Renal cortex interstitium (tissue), 15 donors: ENCODE measurements at places on chromosomes 4 and X. TPM values are rescaled to one million over a fixed set of nuclear protein-coding genes. Genes with fewer than 3 reads are reported as not detected.

The SMIM43 gene
- polyA plus RNA-seq = 0.62 TPM

The RTL3 gene
- not detected for polyA plus RNA-seq

The ARSJ gene
- polyA plus RNA-seq = 18.9 TPM

The CORIN gene
- polyA plus RNA-seq = 4.4 TPM

The CSAG3 gene
- polyA plus RNA-seq = not detected

The TLR1 gene
- polyA plus RNA-seq = 3.6 TPM

The WNK3 gene
- 5.2 TPM for polyA plus RNA-seq

The C4orf36 gene
- 1.2 TPM for polyA plus RNA-seq

The IL15 gene
- polyA plus RNA-seq = 3.0 TPM

The AFP gene
- polyA plus RNA-seq = 1,323 TPM

The POF1B gene
- 0.34 TPM for polyA plus RNA-seq

The TMEM47 gene
- 32.8 TPM for polyA plus RNA-seq

The ATP2B3 gene
- polyA plus RNA-seq = 0.32 TPM

DNA sequence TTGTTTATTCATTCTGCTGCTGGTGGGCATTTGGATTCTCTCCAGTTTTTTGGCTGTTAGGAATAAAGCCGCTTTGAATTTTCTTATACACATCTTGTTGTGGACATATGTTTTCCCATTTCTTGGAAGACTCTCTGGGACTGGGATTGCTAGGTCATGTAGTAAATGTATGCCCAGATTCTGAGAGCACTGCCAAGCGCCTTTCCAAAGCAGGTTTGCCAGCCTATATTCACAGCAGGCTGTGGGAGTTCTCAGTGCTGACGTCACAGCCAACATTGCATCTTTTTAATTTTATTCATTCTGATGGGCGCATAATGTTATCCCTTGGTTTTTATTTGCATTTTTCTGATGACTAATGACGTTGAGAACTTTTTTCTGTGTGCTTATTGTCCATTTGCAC, 24.1 kb downstream of the TMEM271 start:
- DNase-seq = no peak

GRCh38 chr4:61583696-61584095, 383.6 kb downstream of the ADGRL3 start:
- no peak for DNase-seq

DNA sequence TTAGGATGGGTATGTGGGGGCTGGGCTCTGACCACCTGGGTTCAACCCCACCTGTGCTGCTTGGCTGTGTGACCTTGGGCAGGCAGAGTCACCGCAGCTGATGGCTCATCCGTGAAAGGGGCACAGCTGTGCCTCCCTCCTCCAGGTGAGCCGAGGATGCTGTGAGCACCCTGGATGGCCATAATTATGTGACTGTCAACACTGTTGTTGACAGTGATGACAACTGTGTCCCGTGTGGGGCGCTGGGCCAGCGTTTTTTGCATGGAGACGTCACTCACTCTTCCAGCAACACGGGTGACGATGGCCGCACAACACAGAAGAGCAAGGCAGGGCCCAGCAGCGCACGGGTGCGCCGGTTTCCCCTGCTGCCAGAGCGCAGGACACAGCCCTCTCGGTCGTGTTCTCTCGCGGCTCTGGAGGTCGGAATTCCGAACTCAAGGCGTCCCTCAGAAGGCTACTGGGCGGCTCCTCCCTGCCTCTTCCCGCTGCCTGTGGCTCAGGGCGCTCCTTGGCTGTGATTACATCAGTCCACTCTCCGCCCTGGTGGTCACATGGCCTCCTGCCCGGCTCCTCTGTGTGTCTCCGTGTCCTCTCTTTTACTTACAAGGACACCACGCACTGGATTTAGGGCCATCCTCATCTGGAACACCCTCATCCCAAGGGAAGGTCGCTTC, 1.3 kb downstream of the SH3TC1 start:
- no peak for DNase-seq

- no peak for DNase-seq
Observed at GRCh38 chr4:3689576-3690550, 76.3 kb upstream of the ADRA2C start.

GRCh38 chr4:161336016-161336530, 827.7 kb downstream of the FSTL5 start:
- DNase-seq = no peak

DNA sequence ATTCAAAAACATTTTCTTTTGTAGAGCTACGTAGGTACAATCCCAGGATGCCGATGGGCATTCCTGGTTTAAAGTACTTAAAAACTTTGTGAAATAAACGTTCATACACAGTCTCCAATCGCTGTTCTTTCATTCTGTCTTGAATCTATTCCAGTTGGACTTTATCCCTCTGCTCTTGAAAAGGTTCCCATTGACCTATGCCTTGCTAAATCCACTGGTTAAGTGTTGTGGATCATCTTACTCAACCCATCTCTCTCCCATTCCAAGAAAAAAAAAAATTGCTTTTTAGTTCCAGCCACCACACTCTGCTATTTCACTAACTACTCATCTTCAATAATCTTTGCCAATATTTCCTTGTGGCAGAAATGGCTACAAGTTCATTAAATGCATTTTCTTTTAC, 542.3 kb upstream of the GRIA3 start:
- DNase-seq = no peak

DNA sequence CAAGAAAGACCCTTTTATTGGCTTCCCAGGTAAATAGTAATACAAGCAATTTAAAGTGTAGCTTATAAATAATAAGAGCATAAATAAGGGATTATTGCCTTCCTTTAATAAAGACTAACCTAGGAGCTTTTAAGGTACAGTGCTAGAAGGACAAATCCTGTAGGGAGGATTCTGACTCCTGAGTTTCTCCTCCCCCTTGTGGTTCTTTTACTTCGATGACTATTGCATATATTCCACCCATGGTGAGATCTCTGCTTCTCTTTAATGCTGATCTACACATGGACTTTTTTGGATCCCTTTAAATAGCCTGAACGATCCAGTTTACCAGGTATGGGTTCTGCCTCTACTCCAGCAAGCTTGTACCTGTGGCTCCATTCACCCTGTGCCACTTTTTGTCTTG, 2.5 kb downstream of the GALNT7 start:
- DNase-seq = no peak

- no peak for DNase-seq
Observed at GRCh38 chr4:1572521-1572920, 111.6 kb downstream of the FAM53A start.

DNA sequence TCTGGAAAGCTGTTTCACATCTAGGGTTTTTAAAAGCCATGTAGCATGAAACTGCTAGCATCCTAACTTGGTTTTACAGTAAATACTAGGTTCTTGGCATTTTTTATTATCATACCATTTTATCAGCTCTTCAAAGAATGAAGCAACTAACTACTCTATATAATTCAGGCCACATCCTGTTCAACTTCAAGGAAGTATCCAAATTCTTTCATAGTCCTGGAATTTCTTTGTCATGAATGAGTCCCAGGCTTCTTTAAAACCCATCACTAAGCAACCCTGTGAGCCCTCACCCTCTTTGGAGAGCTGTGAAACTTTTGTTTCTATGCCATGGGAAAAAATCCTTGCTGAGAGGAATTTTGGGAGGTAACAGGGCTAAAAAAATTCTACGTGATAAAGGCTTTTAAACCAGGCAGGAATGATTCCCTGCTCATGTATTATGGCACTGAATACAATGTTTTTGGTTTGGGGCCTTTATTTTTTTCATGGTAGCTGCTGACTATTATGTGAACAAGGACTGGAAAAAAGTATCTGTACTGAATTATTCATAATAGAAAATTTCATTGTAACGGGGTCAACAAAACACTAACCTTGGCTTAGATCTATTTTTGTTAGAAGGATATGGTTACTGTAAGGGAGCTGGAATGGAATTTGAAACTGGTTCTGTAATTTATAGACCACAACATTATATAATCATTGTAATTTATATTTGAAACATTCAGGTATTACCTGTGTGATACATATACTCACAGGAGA, 164.9 kb downstream of the DCTD start:
- no peak for DNase-seq

GRCh38 chrX:136671006-136671610, 23.1 kb downstream of the CD40LG start:
- DNase-seq = no peak

DNA sequence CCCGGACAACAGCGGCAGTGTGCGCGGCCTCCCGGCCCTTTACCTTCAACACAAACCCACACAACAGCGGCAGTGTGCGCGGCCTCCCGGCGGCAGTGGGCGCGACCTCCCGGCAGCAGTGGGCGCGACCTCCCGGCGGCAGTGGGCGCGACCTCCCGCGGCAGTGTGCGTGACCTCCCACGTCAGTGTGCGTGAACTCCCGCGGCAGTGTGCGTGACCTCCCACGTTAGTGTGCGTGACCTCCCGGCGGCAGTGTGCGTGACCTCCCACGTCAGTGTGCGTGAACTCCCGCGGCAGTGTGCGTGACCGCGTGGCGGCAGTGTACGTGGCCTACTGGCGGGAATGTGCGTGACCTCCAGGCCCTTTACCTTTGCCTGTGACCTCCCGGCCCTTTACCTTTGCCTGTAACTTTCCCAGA, 576.6 kb upstream of the FRG1 start:
- no peak for DNase-seq

DNA sequence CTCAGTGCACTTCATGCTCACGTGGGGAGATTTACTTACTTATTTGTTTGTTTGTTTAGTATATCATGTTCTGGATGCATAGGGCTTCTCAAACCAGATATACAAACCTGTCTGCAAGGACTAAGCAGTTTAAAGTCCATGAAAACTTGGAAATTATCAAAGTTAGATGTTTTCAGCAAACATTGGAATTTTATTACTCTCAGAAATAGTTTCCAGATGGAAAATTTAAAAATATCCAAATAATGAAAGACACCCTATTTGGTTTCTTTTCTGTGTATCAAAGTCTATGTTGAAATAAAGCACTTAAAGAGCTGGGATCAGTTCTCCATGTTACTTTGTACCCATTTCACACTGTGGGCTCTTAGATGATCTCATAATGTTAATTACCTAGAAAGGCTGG, 312.1 kb downstream of the PPP1R2C start:
- DNase-seq = no peak

GRCh38 chrX:25810202-25810601, 327.9 kb upstream of the MAGEB18 start:
- DNase-seq = no peak

DNA sequence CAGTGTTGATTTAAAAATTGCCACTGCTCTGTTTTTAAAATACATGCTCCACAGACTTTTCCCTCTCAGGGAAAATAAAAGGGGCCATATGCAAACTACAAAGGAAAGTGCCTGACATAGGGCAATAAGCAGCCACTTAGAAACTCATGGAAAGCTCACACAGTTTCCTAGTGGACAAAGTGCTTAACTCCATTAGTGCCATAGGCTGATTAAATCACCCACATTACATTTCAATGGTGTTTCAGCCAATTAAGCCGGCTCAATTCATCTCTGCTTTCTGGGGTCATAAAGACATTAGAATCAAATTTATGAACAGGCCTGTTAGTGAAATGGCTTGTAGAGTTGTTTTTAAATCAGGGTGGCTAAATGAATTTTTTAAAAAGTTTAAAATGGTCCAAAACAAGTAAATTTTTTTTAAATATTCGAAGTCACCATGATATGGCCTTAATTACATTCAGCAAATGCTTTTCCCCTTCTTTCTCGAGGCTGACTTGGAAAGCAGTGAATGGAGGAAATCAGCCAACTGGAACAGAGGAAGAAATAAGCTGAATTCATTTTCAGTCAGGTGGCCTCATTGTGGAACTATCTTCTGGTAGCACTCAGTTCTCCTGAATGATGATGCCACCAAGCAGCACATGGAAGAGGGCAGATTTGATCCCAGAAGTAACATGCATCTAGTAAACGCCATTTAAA, 2305.1 kb upstream of the AGA start:
- DNase-seq = no peak

GRCh38 chrX:39534949-39535348, 562.8 kb downstream of the BCOR start:
- no peak for DNase-seq

GRCh38 chr4:186158966-186159365, 32.4 kb upstream of the CYP4V2 start:
- DNase-seq = no peak

DNA sequence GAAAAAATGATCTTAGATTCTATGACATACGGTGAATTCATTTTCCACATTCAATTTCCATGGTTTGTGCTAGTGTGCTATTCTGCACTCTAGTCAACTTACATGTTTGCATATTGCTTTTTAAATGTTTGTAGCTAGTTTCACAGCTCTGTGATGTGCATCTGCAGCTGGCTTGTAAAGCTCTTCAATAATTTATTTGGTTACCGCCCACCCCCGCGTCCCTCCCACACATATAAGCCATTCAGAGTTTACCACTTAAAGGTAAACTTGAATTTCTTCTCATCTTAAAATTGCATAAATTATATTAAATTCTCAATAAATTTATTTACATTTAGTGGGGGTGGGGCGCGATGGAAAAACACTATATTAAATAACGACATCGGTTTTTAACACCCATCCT, 291 bp upstream of the NBDY start:
- no peak for DNase-seq

DNA sequence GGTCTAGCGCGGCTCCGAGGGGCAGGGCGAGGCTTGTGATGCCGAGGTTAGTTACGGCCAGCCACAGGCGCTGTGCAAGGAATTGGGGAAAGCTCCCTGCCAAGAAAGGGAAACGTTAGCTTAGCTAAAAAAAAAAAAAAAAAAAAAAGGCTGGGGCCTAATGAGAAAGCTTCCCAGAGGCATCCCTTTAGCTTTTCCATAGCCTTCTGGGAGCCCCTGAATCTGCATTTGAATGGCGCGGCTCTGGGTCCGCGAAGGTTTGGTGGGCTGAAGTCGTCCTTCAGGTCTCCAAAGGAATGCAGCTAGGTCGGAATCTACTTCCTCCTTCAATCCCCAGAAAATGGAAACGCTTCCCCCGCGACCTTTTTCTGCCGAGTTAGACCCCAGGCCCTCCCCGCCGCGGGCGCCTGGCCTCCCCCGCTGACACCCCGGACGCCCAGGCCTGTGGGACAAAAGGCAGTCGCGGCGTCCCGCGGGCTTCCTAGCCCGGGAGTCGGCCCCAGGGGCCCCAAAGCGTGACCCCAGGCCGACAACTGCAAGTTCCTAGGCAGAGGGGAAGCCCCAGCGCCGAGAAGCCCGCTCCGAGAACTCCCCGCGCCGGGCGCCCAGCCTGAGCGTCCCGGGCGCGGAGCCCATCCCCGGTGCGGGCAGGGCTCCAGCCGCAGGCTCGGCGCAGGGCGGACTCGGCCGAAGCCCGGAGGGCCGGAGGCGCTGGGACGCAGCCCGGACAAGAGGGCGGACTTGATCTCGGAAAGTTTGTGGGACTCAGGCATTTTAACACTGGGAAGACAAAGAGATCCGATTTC, 605 bp upstream of the FAT1 start:
- no peak for DNase-seq

DNA sequence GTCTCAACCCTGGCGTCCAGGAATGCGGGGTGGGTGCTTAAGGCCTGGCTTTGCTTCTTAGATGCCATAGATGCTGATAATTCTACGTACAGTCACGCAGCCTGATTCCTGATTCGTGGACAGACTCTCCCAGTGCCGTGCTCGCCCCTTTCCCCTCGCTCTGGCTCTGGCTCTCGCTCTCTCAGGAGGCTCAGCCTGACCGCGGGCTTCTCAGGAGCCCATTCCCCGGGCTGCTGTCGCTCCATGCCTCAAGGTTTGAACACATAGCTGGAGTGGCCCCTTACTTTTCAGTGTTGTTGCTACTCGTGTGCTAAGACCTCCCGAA, 59.2 kb upstream of the ZC4H2 start:
- no peak for DNase-seq

- no peak for DNase-seq
Observed at GRCh38 chrX:103861200-103861599, 29.1 kb upstream of the RAB9B start.
